ENCODE measurements at places on chromosomes 1 and 21.

GRCh38 chr1:27572679-27573426, 31.1 kb downstream of the AHDC1 start:
- DNase-seq, result no peak

GRCh38 chr1:161019751-161020495, 1.0 kb downstream of the F11R start:
- no peak for DNase-seq

DNA sequence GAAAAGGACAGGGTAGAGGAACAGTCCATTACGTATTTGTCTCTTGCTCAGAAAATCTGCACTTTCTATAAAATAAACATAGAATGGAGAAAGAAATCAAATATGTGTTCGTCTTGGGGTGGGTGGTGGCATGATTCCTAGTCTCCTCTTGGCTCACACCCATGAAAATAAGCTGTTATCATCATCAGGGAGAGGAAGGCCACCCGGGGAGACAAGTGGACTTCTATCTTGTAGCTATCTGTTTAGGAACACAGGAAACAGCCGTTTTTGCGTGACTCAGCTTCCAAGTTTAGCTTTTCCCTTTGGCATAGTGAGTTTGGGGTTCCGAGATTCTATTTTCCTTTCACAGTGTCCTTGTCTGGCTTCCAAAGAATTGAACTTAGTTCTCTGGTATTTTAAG, 622.3 kb downstream of the PTPRU start:
- DNase-seq, result no peak

DNA sequence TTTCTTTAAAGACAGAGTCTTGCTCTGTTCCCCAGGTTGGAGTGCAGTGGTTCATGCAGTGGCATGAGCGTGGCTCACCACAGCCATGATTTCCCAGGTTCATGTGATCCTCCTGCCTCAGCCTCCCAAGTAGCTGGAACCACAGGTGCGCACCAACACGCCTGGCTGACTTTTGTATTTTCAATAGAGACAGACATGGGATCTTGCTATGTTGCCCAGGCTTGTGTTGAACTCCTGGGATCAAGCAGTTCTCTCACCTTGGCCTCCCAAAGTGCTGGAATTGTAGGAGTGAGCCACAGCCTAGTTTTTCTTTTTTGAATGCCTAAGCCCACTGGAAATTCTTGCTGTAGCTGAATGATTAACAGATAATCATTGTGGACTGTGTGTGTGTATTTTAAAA, 113.5 kb downstream of the RPS6KC1 start:
- DNase-seq, result no peak

DNA sequence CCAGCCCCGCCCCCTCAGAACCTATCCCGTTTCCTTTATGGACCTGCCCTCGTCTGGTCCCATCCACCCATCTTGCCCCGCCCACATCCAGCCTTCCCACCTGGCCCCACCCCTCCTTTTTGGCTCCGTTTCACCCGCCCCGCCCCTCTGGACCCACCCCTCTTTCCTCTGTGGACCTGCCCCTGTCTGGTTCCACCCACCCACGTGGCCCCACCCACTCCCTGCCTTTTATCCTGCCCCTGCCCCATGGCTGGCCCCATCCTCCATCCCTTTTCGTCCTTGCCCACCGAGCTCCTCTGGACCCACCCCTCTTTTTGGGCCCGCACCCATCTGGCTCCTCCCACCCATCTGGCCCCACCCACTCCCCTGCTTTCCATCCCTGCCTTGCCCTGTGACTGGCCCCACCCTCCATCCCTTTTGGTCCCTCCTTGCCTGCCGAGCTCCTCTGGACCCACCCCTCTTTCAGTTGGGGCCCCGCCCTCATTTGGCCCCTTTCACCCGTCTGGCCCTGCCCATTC, 177.3 kb downstream of the CAMTA1 start:
- peak; percentile 57 for DNase-seq

DNA sequence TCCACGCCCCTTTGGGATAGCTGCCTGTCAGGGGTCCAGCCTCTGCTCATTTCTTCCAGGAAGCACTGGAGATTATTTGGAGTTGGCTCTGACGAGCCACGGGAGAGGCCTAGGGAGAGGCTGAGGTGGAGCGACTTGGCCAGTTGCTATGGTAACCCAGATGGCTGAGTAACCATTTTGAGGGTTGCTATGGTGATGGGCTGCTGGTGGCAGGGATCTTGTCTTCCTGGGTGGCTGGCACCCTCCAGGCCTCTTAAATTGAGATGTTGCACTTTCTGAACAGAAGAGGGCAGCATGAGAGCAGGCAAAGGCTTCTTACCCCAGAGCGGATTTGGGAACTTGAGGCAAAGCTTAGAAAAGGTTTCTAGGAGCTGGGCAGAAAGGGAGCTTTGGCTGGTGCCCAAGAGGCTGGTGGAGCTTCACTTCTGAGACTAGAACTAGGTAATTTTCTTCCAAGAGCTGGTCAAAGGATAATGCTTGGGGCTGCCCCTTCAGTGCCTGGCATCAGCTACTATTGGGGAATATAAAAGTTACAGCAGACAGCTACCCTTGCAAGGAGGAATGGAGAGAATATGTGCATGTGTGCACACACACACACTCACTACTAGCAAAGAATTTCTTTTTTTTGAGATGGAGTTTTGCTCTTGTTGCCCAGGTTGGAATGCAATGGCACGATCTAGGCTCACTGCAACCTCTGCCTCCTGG, 72.5 kb downstream of the NDUFS5 start:
- DNase-seq, result peak; percentile 15

GRCh38 chr21:45149021-45149420, 74.6 kb downstream of the ADARB1 start:
- DNase-seq, result no peak

DNA sequence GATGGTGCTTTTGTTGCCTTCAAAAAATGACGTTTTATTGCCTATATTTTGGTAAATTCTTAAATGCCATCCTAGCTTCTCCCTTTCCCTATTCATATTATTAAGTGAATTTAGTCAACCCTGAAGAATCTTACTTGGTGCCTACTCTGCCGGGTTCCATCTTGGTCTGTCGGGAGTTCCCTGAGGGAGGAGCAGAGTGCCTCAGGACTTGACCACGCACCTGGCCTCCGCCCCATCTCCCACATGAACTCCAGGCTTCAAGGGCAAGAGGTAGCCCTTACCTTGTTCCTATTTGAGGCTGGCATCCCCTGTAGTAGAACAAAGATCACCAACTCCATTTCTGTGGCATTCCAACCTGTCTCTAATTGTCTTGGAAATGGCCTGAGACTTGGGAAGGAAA, 21.5 kb downstream of the VANGL2 start:
- DNase-seq, result no peak

DNA sequence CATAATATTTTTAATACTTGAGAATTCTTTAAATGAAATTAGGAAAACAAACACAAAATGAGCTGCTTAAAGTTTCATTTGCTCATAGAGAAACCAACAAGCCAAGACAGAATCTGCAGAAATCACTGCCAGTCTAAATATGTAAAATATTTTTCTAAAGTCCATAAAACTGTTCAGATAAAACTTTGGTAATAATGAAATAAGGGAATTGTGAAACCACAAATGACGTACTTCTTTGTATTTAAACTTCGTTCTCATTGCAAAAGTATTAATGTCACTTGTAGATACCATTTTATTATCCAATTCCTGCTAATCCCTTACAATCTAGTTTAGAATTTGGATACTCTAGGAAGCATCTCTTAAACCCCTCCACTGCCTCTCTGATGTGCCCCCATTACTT, 234.5 kb upstream of the NEGR1 start:
- DNase-seq, result no peak

GRCh38 chr1:1436630-1437032, 1.1 kb downstream of the VWA1 start:
- no peak for DNase-seq

- DNase-seq, result no peak
These were observed 199.8 kb downstream of the USH2A start for GRCh38 chr1:216223486-216223885.

- no peak for DNase-seq
These were observed 246.9 kb downstream of the GRIK3 start for GRCh38 chr1:36787312-36787913.

- no peak for DNase-seq
These were observed 11.2 kb upstream of the SLAMF9 start for GRCh38 chr1:159965263-159965662.

GRCh38 chr1:199089393-199090122, 450.7 kb downstream of the PTPRC start:
- DNase-seq, result no peak

DNA sequence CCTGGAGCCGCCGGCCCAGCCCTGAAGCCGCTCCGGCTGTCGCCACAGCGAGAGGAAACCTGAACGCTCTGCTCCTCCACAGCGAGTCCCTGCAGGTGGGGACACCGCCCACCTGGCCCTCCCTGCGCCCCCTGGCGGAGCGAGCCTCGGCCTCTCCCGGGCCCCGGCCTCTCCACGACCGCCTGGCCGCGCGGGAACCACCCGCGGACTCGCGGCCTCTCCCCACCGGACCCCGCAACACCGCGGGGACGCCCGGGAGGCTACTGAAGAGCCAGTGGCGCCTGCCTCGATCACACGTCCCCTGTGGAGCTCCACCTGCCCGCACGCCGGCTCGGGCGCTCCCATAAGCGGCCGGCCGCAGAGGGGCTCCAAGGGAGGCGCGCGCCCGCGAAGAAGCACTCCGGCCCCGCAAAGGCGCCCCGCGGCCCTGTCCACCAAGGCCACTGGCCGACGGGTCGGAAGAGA, 109.6 kb downstream of the KCNN3 start:
- DNase-seq, result peak; percentile 72

- DNase-seq, result no peak
These were observed 10.1 kb upstream of the MAP1LC3C start for GRCh38 chr1:242008826-242009495.

GRCh38 chr1:158951956-158952355, 20.6 kb downstream of the PYHIN1 start:
- no peak for DNase-seq

DNA sequence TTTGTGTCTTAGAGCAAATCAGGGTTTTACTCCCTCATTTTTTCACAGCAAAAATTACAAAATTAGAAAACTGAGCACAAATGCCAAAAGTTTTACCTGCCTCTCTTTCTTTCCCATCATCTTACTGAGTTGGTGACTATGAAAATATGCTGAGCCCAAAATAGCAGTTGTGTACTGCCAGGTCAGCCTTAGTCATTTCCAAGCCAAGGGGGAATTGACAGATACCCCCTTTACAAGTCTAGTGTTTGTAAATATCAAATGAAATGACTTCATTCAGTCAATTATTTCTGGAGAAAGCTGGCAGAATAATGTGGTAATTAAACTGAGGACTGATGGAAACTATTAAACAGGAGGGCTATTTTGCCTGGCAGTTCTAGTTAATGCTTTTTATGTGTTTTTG, 11.4 kb upstream of the GORAB start:
- DNase-seq, result no peak

- DNase-seq, result no peak
These were observed 176.4 kb downstream of the ETS2 start for GRCh38 chr21:38982096-38982495.

GRCh38 chr21:44499631-44500030, 40.4 kb downstream of the KRTAP10-1 start:
- DNase-seq, result no peak

DNA sequence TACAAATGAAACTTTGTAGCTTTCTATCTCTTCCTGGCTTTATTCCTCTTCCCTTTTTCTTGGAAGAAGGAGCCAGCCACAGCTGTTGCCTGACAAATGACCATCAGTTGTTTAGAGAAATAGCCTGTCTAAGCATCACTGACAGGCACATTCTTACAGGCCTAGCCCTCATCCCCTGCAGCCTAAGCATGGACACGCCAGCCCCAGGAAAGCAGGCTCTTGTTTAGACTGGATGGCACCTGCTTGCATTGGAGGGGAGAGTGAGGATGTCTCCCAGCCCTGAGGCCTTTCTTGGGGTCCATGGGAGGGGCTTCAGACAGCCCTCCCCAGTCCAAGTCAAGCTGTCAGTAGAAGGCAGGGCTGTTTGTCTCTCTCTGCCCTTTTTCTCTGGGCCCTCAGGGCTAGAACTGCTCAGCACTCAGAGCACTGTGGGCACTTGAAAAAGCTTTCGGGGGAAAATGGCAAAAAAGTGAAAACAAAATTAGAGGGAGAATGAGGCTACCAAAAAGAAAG, 282.5 kb upstream of the PLXNA2 start:
- no peak for DNase-seq

DNA sequence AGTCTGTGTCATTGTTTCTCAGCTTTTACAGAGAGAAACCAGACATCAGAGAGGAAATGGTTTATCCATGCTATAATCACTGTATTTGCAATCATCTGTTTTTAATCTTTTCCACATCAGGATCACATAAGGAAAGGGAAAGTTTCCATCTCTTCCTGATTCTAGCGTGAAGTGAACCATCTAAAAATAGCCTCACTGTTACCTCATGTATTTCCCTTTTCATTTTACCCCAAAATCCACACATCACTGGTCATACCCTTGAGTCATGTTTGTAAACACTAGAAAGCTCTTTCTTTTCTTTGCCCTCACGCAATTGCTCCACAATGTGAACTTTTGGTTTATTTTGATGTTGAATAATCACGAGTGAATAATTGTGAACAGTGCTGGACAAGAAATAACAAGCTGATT, 146.0 kb downstream of the PLA2G4A start:
- DNase-seq, result no peak

DNA sequence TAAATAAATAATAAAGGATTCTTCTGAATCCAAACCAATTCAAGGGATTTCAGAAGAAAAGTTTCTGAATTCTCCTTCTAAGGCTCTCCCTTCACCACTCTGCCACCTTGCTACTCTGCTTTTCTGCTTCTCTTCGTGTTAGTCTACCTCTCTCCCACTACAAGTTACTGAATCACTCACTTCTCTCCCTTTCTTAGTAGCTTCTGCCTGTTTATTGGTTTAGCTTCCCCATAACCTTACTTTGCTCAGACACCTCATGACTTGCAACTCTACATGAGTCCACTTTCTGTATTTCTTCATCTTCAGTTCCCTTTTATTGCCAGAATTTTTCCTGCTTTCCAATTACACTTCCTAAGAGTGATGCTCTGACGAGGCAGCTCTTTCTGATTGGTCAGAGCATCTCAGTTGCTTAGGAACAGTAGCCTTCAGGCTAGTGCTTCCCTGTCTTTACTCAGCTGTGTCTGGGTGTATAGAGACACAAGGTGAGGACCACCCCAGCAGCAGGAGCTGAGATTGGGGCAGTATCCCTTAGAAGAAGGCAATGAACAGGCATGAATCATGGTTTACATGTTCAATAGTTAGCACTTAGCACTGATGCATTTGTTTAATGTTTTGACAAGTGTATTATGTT, 144.6 kb downstream of the SLC30A10 start:
- DNase-seq, result no peak

GRCh38 chr21:42568376-42568775, 54.7 kb downstream of the SLC37A1 start:
- no peak for DNase-seq

DNA sequence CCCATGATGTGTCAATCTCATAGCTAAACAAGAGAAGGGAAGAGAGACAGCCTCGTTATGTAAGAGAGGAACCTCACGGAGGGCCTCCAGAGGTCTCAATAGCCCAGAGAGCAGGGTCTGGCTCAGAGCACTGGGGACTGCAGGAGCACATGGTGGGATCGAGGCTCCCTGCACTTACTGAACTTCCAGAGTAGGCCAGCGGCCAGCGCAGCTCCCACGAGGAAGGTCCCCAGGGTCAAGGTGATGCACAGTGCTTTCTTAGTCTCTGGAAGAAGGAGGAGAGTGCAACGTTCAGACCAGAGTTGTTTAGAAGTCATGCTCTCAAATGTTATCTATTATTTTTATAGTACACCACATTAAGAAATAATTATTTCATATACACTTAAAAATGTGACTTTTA, 18.6 kb downstream of the TMPRSS2 start:
- DNase-seq, result no peak

Data from activated naive CD4-positive, alpha-beta T cell (primary cell).